ENCODE measurements at places on chromosomes 3 and 15. TPM values are rescaled to one million over a fixed set of nuclear protein-coding genes. Genes with fewer than 3 reads are reported as not detected.

The CCR8 gene
- 0.61 TPM for total RNA-seq

The SETMAR gene
- 8.4 TPM for total RNA-seq

DNA sequence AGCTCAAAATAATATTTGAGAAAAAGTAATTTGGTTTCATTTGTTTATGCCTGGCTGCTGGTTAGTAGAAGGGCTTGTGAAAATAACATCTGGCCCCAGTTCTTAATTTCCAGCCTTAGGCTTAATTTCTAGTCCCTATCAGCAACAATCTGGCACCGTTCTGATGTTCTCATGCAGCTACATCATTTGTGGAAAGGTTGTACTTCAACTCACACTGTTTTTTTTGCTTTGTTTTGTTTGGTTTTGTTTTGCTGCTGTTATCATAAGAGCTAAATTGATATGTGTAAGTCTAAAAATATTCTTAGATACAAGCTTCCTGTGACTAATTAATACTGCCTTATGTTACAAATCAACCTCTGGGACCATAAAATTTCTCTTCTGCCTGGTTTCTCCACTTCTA lies 8.9 kb downstream of the CPA3 start:
- DNase-seq, result no peak

The FBXW12 gene
- total RNA-seq, result not detected

The PPP1R14D gene
- total RNA-seq, result not detected

The SYNPR gene
- total RNA-seq, result not detected

DNA sequence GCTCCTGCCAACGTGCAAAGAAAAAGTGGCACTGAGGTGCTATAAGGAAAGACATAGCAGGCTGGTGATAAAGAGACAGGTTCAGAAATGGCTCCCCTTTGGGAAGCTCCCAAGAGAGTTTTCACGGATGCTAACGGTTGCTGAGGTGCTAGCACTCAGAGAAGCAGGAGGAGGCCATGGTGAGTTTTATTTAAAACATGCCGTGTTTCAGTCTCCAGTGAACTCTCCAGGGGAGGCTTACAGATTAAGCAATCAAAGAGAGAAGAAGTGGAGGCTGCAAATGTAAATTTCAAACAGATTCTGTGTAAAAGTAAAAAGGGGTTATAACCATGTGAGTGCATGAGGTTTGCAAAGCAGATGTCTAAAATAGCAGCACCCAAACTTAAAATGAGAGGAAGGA lies 346.2 kb downstream of the NTRK3 start:
- no peak for DNase-seq

The AADACL2 gene
- not detected for total RNA-seq

GRCh38 chr3:170840291-170840859 lies 29.6 kb downstream of the RPL22L1 start:
- no peak for DNase-seq

DNA sequence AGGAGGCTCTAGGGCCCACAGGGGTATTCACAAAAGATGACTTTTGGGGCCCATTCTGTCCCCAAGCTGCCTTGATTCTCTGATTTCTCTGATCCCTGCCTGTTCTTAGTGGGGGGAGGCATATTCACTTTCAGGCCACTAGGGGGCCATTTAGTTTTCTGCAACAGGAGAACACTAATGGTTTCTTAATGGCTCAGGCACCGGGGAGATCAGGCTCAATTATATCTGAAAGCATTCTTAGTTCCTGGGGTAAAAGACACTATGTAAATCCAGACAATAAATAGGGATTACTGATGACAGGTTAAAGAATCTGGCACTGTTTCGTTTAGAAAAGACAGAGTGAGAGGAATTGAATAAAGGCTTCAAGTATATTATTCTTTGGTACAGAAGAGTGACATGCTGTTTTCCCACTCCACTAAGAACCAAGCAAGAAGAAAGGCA lies 2.5 kb upstream of the INAFM2 start:
- peak; percentile 61 for DNase-seq

GRCh38 chr3:194750491-194750828 lies 64.8 kb downstream of the FAM43A start:
- no peak for DNase-seq

The KNL1 gene
- 0.98 TPM for total RNA-seq

GRCh38 chr3:124275412-124275811 lies 283.5 kb upstream of the ROPN1 start:
- DNase-seq, result no peak

The RLBP1 gene
- total RNA-seq, result not detected

GRCh38 chr15:100879061-100879463 lies 569 bp upstream of the ALDH1A3 start:
- no peak for DNase-seq

The GOLGA8S gene
- total RNA-seq, result not detected

DNA sequence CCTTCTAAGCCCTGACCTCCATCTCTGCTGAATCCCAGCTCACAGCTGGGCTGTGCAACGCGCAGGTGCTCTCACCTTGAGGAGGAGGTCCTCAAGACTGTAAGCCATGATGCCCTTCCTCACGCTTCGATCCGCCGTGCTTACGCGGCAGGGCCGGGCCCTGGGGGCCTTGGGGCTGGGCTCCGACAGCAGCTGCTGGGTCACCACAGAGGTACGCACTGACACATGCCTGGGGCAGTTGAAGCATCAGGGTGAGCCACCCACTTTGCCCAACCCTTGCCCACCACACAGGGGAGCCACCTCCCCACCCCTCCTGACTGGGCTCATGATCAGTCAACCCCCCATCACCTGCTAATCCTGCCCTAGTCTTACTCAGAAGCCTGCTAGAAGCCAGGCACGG lies 3.1 kb downstream of the CIDEC start:
- DNase-seq, result peak; percentile 8

The MAP6D1 gene
- not detected for total RNA-seq

The STRC gene
- total RNA-seq, result 2.4 TPM

All from CD8-positive, alpha-beta T cell (primary cell).